ENCODE measurements at places on chromosomes 12 and 14.

DNA sequence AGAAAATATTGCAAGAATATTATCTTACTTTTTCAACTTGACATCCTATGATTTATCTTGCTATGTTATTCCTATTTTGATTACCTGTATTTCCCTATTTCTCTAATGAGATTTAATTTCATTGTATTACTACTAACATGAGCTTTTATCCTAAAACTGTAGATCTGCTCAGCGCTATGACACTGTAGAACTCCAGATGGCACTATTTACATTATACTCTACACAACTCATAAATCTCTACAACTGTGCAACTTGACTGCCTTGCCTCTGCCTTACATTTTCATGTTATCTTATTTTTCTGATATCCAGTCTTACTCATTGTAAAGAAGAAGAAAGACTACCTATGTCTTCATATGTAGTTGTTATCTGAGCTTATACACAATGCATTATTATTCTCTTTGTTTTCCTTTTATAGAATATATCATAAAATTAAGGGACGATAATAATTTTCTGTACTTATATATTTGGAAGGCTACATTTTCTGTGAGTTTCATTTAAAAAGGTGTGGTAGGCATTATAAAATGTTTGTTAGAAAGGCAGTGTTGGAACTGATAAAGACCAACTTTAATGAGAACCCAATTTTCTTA, 24.1 kb downstream of the NUP37 start:
- DNase-seq: peak; percentile 51

DNA sequence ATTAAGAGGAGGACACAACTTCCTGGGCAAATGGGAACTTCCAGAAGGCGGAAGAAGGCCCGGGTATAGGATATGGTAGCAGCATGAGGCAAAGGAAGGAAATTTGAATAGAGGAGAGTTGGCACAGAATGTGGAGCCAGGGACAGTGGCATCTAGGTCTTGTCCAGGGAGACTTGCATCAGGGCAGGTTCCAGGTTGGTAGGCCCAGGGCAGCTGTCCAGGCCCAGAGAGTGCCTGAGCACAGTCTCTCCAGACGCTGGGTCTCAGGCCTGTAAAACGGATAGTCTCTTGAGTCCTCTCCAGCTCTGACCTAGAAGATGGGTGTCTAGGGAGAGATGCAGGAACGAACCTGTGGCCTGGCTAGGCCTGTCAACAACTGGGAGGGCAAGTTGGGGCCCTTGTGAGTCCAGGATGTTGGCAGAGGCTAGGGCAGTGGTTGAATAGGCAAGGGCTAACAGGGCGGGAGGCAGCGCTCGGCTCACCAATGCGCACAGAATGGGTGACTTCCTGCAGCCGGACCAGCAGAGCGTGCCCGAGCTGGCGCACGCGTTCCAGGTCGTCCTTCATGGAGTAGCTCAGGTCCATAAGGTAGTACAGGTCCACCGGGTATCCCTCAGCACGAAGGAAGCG, 9.9 kb downstream of the ITGB7 start:
- DNase-seq: no peak

DNA sequence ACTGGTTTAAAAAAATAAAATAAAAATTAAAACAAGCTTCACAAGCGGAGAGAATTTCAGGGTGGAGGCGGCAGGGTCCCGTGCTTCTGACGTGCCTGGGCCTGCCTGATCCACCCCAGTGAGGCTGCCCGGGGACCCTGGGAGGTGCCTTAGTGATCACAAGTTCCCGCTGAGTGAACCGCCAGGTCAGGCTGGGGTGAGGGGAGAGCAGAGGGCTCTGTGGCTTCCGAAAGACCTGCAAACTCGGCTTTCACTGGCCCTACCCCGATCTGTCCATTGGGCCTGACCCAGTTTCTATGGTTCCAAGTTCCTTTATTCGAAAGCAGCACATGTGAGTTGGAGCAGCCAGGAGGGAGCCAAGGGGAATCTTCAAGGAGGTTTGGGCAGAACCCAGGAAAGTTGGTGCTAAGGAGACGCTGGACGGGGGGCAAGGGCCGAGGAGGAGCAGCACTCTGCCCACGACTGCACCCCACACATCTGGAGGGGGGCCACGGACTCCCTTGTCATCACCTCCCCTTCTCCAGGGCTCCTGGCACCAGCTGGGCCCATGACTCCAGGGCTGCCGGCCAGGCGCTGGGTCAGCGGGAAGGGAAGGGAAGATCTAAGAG, 12.9 kb downstream of the MMP14 start:
- no peak for DNase-seq

DNA sequence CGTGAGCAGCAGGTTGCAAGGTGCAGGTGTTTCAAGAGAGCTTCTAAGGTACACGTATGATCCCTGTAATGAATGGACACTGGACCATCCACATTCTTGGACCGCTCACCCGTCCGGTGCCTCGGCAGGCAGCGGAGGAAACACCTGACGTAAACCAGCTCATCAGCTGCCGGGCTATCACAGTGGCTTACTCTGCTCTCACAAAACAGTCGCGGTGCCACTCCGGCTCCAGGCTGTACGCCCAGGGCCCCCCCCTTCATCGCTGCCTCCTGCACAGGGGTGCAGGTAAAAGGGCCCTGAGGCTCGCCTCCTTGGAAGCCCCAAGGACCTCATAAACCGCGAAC, 436 bp downstream of the VPS33A start:
- peak; percentile 26 for DNase-seq

GRCh38 chr12:52641468-52641867, 10.5 kb downstream of the KRT2 start:
- no peak for DNase-seq

DNA sequence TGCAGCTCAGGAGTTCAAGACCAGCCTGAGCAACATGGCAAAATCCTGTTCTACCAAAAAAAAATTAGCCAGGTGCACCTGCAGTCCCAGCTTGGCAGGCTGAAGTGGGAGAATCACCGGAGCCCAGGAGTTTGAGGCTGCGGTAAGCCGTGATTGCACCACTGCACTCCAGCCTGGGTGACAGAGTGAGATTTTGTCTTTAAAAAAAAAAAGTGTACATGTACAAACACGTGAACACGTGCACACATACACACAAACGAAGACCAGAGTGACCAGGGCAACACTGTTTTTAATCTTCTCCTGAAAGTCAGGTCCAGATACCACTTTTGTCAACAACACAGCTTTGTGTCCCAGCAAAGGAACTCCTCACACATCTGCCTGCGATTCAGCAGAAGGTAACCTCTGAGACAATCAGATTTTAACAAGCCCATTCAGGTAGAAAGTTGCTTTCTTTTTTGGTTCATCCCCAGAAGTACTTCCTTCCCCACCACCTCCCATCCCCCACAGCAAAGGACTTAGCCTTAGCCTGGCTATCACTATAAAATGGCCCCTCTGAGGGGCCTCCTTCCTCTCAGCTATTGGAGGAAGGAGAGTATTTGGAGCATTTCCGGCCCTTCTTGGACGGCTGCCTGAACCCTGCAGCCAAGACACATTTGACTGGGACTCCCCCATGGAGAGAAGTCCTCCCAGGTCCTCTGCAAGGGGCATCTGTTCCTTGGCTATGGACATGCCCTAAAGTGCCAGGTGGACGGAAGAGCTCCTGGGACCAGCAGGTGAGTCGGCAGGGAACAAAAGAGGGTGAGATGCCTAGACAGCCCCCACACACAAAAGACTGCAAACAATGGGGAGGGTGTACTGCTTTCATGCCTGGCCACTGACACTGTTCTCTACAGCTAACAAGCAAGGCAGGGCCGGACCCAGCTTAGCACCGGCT, 9.8 kb downstream of the CTDSP2 start:
- peak; percentile 57 for DNase-seq

DNA sequence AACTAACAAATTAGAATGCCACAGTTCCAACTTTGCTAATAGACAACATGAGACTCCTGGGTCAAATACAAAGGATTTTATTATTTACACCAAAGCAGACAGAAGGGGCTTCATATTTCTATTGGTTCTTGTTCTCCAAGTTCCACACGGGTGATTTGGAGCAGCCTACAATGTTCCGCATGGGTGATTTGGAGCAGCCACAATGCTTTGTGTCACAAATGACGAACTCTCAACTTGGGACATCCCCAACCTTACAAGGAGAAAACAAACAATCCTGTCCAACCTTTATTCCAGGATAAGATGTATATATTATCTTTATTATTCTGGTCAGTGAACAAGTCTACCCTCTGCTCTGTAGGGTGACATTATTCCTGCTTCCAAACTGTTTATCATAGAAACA, 694.3 kb upstream of the MGAT4C start:
- DNase-seq: no peak

DNA sequence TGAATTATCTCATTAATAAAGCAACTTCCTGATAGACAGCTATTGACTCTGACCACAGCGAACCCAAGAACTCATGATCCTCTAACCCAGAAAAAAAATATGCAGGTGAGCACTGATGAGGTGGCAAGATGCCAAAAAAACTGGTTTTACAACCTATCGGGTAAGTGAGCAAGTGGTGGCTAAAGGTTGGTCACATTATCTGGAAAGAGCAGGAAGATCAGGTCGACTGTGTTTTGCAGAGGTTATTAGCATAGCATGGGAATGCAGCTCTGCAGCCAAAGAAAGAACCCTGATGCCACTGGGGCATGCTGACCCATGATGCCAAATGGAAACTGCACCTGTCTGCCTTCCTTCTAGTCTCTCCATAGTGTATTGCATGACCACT, 23.5 kb downstream of the BHLHE41 start:
- peak; percentile 78 for DNase-seq

GRCh38 chr14:74380172-74380571, 31.9 kb downstream of the VRTN start:
- DNase-seq: no peak

GRCh38 chr12:117489671-117490070, 128.2 kb upstream of the NOS1 start:
- no peak for DNase-seq

DNA sequence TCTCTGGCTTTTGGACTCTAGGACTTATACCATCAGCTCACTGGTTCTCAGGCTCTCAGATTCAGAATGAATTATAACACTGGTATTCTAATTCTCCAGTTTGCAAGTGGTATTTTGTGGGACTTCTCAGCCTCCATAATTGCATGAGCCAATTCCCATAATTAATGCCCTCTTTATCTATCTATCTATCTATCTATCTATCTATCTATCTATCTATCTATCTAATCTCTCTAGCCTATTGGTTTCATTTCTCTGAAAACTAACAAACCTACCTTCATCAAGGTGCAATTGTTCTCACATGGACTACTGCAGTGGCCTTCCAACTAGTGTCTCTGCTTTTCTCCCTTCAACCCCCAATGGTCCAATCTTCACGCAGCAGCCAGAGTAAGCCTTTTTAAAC, 507.4 kb downstream of the ETNK1 start:
- DNase-seq: no peak

DNA sequence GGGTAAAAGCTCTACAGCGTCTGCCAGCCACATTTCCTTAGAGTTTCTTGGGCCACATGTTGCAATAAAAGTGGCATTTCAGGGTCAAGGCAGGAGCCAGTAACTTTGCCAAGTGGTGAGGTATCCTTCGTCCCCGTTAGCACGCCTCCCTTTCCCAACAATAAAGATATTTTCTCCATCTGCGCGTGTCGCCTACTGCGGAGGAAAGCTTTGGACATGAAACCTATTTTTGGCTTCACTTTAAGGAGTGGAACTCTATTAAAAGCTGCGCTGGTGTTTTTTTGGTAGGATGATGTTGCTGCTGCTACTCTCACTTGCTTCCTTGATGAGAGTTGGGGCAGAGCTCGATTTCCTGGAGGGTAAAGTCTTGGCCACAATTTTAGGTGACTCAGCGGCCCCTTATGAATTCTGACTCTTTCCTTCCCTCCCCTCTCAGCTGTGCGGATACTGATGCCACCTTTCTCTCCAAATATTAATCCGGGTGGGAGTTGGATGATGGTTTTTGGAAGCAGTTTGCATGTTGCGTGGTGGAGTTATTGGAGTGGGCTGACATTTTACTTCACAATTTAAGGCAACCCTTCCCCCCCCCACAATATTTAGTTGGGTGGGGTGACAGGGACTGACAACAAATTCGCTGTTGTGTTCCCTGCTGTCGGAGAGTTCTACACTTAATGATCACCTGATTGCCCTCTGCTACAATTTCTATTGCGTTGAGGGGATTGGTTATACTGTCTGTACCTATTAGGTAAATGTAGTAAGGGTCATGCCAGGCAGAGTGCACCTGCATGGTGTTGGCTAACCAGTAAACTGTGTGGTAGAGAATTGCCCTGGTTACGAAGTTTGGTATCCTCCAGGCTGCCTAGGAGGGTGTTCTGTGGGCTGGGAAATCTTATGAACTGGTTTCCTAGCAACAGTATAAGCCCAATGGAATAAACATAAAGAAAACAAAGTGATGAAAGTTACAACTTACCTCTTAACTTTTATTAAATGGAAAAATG, 1.1 kb downstream of the CCDC91 start:
- no peak for DNase-seq

DNA sequence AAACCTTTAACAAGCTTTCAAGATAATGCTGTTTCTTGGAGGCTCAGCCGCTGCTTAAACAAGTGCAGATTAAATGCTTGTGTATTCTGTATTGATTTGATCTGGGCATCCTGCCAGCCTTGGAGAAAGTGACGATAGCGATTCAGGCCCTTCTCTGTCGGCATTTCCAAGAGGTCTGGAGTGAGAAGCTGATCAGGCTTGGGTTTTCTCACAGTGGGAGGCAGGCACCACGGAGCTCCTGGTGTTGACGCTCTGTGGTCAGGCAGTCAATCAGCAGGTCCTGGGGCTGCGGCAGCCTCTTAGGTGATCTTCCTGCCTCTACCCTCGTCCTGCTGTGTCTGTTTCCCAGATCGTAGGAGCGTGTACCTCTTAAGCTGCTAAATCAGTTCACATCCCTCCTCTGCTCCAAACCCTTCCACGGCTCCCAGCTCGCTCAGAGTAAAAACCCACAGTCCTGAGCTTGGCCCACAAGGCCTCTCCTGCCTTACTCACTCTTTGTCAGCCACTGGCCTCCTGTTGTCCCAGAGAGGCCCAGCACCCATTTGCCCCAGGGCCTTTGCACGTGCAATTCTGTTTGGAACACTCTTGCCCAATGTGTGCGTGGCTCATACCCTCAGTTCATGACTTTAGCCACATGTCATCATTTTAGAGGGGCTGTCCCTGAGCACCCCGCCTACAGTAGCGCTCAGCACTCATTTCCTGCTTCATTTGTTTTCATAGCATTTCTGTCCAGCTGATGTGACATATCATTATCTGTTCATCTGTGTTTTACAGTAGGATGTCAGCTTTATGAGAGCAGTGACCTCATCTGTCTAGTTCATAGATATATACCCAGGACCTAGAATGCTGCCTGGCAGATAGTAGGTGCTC, 155.4 kb downstream of the AACS start:
- DNase-seq: no peak

- DNase-seq: no peak
These were observed 34.2 kb upstream of the C12orf50 start for GRCh38 chr12:88063375-88063774.

Measured in NCI-H774 (cell line).